ENCODE measurements at places on chromosomes 4 and X.

- DNase-seq = peak; percentile 24
These were observed 1.1 kb downstream of the MAML3 start for GRCh38 chr4:140152751-140153418.

DNA sequence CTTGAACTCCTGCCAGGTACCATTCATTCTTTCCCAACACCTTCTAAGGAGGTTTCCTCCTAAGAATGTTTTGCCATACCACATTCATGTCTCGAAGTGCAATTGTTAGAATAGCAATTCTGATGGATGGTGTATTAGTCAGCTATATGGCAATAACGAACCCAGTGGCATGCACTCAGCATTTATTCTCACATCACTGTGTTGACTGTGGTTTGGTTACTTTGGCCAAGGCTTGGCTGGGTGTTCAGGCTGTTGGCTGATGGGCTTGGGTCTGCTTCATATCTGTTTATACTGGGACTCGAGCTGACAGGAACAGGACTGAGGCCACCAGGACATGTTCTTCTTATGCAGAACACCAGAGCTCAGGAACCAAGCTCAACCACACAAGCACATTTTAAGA, 31.7 kb downstream of the PSAPL1 start:
- no peak for DNase-seq

DNA sequence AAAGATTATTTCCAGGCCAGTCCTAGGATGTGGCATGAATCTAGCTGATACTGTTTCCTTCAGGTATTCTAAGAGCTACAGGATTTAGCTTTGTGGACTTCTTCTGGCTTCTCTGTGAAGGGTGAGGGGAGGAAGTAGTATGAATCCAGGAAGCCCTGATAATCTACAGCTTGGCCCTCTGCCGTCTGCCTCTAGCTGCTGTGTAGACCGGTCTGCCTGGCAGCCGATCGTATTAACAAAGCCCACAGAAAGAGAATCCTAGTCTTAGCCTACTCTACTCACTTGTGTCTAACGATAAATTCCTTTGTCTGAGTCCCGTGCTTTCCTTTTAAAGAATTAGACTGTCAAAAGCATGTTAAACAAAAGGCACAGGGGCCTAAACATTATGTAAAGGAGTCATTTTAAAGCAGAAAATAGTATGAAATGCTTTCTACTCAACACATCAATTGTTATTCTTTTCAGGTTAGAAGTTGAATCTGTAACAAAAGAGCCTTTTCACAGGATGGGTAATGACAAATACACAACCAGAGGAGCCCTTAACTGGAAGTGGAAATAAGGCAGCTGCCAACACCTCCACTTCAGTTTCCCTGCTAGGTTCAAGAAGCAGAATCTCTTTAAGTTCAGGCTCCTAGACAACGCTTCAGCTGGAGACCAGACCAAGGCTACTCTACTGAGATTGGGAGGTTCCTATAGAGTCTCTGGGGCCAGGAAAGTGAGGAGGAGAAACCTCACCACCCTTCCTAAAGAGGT, 48.9 kb upstream of the UCP1 start:
- no peak for DNase-seq

DNA sequence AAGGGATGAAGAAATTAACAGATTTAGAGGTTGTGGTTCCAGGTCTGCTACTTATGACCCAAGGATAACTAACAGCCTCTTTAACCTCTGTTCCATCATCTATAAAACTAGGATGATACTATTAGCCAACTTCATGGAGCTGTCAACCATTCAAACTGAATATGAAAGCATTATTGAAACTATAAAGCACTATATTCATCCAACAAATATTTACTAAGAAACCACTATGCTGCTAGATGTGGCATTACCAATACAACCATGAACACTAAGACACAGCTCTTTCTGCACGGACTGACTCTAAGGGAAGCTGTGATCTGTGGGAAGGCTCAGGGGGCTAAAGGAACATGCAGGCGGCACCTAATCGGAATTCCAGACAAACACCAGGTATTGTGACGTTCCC, 66.0 kb downstream of the APBB2 start:
- DNase-seq = no peak

DNA sequence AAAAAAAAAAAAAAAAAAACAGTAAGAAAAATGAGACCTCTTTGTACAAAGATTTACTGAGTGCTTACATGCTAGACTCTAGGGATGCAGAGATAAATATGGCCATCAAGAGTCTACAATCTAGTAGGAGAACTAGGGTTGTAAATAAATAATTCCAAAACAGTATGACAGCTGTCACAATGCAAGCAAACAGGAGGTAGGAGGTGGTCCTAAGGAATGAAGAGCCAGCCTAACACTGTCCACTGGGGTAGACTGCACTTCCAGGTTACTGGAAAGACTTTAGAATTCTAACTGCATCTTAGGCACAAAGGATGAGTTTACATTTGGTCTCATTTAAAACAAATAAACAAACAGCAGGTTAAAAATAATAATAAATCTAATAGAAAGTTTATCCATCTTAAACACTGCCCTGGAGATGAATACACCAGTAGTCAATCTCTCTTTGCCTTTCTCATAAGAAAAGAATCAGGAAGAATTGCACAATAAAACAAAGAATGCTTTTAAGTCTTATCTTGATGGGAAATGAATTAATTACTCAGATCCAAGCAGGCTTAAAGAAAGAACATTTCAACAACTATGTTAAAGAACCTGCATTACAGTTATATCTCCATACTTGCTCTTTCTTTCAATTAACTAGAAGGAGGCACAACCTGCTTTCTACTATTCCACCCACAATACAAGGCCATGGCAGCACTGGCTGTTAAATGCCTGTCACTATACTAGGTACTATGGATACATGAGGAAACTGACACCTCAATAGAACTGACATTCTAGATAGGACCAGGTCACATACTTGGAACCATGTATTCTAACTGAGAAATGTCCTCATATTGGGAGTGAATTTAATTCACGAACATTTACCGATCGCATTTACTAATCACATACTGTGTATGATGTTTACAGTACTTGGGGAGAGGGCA, 12.7 kb downstream of the ADGRA3 start:
- no peak for DNase-seq
